T-helper 9 cell (primary cell): ENCODE measurements at places on chromosomes 7 and 10.

DNA sequence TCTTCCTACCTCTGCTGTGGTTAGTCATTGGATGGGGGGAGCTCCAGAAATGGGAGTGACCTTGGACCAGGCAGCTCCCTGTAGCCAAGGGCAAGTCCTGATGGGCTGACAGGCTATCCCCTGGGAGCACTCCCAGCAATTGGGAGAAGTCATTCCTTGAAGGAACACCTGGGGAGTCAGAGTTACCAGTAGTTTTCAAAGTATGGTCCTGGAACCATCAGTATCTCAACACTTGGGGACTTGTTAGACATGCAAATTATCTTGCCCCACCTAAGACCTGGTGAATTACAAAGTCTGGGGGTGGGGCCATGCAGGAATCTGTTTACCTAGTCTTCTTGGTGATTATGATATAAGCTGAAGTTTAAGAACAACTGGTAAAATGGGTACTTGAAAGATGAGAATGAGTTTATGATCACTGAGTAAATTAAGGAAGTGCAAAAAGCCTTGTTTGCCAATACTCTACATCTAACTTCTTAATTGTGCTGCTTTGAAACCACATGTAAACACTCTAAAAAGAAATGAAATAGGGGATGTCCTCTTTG, 287.3 kb upstream of the LRRN3 start:
- no peak for DNase-seq

GRCh38 chr10:43607199-43607573, 948 bp downstream of the ZNF485 start:
- DNase-seq: no peak

- no peak for DNase-seq
These were observed 90.5 kb upstream of the PITRM1 start for GRCh38 chr10:3263082-3263481.

DNA sequence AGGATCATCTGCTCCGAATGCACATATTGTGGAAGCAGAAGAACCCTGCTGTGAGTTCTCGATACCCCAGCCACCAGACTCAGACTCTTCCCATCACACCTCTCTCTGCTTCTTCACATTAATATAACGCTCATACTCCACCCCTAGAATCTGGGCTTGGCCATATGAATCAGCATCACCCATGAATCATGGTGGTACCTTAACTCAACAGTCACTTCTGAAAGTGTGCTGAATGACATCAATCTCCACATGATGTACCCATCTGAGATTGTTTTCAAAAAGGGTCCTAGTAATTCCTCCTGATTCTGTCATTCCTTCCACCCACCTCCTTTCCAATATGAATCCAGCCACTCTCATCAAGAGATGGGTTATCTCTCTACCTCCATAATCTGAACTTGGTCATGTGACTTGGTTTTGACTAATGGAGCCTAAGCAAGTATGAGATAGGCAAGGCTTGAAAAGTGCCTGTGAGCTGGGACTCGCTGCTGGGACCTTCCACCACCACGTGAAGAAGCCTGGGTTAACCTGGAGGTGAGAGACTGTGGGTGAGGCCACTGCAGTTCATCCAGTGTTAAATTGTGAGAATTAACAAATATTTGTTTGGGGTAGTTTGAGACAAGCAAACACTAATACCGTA, 15.4 kb downstream of the YWHAG start:
- DNase-seq: no peak

DNA sequence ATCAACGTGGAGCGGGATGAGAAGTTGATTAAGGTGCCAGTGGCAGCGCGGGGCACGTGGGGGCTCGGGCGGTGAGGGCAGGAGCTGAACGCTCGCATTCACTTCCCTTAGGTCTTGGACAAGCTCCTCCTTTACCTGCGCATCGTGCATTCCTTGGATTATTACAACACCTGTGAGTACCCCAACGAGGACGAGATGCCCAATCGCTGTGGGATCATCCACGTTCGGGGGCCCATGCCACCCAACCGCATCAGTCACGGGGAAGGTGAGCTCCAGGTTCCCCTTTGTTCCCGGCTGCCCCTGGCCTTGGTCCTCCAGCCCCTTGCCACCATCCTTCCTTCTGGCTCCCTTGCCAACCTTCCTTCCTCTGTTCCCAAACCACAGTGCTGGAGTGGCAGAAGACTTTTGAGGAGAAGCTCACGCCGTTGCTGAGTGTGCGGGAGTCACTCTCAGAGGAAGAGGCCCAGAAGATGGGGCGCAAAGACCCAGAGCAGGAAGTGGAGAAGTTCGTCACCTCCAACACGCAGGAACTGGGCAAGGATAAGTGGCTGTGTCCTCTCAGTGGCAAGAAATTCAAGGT, 2.5 kb downstream of the UFSP1 start:
- no peak for DNase-seq

DNA sequence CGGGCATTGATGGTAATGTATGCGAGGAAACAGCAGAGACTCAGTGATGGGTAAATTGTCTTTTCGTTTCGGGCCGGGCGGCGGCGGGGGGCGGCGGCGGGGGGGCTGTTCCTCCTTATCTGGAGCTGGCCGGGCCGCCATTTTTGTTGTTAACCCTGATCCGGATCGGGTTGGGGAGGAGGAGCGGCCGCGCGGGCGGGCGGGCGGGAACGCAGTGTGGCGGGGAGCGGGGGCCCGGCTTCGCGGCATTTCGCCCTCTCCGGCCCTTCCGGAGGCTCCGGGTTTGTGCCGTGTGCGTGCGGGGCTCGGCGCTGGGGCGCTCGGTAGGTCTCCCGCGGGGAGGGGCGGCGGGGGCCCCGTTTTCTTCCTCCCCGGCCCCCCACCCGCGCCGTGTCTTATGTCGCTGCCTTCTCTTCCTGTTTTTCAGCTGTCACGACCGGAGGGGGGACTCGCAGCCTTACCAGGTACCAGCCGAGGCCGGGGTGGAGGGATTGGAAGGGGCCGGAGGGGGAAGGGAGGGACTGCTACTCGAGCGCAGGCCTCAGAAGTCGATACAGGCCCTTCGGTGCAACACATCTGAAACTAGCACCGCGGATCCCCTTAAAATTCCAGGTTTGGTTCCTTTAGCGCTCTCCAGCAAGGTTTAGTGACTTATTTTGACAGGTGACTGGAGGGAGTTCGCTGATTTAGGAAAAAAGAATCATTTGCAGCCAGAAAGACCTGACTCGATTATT, 820 bp downstream of the WAC start:
- DNase-seq: peak; percentile 58

GRCh38 chr7:98038731-98039130, 48.7 kb upstream of the OCM2 start:
- no peak for DNase-seq

DNA sequence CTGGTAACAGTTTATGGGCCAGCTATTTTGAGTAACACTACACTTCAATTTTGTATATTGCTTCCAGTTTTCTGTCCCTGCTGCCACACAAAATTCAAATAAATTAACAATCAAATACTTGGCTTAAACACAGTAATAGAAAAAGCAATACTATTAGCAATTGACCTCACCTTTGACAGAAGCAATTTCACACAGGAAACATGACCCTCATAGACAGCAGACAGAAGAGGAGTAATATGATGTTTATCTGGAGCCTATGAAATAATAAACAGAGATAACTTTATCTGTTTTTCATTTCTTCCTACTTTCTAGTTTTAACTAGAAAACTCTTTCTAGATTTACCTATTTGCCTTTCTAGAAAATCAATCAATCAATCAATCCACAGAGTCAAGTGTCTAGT, 26.7 kb downstream of the MTPN start:
- DNase-seq: no peak

DNA sequence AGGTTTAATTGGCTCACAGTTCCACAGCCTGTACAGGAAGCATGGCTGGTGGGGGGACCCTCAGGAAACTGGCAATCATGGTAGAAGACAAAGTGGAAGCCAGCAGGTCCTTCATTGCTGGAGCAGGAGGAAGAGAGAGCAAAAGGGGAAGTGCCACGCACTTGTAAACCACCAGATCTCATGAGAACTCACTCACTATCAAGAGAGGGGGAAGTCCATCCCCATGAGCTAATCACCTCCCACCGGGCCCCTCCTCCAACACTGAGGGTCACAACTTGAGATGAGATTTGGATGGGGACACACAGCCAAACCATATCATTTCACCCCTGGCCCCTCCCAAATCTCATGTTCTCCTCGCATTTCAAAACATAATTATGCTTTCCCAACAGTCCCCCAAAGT, 171.9 kb upstream of the CACNA2D1 start:
- no peak for DNase-seq

DNA sequence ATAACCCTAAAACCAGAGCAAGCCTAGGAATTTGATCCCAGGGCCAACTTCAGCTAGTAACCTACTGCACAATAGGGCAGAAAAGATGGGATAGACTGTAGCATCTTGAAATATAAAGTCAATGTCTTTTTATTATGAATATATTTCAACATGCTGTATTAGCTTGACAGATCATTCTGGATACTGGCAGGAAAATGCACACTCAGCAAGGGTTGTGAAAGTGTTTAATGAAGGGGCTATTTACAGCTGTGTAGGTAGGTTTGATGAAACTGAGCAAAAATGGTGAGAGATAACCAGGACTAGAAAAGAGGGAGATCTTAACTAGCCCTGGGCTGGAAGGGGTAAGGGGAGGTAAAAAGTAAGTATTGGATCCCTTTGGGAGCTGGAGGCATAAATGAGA, 156.2 kb downstream of the RAPGEF5 start:
- DNase-seq: no peak

DNA sequence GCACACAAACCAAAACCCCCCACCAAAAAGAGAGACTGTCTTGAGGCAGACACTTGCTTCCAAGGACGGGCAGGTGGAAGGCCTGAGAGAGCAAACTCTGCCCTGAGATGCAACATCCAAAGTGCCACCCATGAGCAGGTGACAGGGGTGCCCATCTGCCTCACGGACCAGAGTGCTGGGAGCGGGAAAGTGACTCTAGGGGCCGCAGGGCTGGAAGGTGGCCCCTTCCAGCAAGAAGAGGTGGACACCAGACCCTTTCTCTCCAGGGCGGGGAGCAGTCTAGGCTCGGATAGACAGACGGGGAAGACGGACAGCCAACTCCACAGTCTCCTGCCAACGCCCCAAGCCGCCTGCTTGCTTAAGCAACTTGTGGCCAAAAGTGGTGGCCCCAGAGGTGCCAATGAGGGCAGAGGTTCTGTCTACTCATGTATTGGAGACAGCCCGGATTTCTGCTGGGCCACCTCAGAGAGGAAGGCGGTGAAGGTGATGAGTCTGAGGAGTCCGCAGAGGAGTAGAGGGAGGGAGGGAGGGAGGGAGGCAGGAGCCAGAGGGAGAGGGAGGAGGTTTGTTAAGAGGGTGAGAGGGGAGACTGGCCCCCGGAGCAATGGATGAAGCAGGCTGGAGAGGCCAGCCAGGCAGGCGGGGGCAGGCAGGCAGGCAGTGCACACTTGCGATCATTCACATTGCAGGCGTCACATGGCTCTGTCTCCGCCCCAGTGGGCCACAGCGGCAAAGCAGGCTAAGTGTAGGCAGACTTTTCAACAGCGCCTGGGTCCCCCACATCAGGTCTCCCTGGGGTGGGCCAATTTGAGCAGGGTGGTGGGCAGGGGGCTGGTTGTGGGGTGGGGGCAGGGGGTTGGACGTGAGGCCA, 65.6 kb downstream of the SLC29A4 start:
- no peak for DNase-seq

DNA sequence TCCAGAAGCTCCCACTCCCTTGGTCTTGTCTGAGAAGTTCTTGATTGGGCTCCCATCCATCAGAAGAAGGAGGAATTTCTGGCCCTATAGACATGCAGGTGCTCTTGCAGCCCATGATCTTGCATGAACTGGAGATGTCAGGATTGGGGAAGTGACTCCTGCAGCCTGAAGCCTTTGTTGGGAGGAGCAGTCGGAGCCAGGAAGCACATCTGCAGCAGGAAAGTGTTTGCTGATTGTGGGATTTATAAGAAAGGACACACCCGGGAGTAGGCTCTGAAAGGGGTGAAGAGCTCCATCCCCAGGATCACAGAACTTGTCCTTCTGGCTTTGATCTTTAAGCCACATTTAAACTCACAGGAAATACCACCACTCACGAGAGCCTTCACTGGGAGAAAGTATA, 185.2 kb downstream of the DYNC1I1 start:
- DNase-seq: no peak

DNA sequence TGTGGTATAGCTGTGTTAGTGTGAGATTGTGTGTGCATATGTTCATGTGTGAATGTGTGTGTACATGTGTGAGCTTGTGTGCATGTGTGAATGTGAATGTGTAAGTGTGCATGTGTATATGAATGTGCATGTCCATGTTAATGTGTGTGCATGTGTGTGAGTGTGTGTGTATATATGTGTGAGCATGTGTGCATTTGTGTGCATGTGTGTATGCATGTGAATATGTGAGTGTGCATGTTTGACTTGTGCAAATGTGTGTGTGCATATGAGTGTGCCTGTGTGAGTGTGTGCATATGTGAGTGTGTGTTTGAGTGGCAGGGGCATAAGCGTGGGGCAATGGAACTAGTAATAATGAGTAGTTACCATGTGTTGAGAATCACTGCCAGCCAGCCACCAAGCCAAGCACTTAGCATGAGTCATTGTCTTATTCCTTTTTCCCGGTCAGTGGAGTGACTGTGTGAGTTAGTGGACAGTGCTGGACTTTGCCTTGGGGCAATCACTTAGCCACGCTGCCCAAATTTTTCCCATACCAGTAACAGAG, 46.3 kb upstream of the SHH start:
- DNase-seq: no peak

DNA sequence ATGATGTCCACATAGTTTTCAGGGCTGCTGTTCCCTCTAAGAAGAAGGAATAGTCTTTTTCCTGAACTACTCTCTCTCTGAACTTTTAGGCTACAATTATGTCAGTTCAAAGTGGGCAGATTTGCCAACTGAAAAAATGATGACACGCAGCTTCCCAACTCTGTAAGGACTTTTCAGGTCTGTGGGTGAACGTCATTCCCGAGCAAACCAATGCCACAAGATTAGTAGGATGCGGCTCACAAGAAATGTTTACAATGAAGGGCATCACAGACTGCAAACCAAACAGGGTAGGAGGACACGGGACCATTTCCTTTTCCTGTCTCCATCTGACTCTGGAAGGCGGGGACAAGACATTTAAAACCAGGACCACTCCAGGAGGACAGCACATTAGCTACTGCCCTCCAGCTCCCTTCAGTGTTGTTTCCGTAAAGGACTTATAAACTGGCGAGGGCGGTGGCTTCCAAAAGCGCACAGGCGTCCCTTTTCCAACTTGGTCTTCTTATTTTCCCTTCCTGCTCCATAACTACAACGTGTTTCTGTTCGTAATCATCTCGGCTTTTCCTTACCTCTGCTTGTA, 539 bp upstream of the MKLN1 start:
- no peak for DNase-seq

DNA sequence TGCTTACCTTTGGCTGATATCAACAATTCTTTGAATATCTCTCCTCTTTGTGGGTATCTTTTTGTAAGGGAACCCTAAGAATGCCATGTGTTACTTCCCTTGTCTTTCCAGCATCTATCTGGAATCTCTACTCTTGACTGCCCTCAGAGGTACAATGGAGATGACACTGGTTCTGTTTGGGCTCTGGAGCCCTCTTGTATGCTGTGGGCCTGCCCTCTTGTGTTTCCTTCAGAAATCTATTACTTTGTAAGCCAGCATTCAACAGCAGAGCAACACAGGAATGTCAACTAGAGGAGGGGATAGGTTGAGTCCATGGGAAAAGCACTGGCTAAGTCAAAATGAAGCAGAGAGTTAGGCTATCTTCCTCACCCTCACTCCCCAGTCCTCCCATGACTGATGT, 142.3 kb downstream of the XPNPEP1 start:
- DNase-seq: no peak
